ENCODE measurements at places on chromosomes 11 and 22.

- DNase-seq, result no peak
Measured at GRCh38 chr11:45209891-45210699, 63.7 kb downstream of the PRDM11 start.

DNA sequence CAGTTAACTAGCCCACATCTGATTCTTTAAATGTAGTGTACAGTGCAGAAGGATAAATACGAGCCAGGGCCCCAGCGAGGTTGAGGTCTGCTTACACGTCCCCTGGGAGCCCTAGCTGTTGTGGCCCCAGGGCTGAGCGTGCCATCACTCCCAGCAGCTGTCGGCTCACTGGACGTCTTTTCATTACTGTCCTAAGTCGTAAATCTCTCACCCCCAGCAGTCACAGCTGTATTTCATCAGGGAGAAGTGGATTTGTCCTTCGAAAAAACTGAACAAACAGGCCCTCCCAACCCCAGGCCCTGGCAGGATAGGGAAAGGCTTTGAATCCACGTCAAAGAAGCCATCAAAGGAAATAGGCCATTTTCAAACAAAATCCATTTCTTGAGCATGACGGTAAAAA, 110.4 kb upstream of the CSNK2A3 start:
- no peak for DNase-seq

DNA sequence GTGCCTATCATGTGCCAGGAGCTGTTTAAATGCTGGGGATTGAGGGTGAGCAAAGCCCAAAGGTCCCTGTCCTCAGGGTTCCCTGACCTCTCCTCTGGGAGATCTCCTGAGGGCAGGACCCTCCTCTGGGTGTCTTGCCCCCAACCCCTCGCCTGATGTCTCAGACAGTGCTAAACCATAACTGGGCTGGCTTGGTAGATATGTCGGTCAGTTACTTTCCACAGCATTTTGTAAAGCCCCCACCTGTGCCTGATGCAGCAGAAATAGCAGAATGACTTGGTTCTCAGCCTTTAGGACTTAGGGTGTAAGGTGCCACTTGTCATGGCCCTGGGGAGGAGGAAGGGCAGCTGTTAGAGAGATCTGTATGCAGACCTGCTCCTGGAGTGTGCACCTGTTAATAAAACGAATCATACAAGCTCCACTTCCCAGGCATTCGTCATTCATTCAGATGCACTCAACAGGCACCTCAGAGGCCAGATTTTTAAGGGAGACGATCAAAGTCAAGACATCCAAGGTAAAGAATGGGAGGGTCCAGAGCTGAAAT, 88.1 kb downstream of the TP53I11 start:
- DNase-seq, result no peak

DNA sequence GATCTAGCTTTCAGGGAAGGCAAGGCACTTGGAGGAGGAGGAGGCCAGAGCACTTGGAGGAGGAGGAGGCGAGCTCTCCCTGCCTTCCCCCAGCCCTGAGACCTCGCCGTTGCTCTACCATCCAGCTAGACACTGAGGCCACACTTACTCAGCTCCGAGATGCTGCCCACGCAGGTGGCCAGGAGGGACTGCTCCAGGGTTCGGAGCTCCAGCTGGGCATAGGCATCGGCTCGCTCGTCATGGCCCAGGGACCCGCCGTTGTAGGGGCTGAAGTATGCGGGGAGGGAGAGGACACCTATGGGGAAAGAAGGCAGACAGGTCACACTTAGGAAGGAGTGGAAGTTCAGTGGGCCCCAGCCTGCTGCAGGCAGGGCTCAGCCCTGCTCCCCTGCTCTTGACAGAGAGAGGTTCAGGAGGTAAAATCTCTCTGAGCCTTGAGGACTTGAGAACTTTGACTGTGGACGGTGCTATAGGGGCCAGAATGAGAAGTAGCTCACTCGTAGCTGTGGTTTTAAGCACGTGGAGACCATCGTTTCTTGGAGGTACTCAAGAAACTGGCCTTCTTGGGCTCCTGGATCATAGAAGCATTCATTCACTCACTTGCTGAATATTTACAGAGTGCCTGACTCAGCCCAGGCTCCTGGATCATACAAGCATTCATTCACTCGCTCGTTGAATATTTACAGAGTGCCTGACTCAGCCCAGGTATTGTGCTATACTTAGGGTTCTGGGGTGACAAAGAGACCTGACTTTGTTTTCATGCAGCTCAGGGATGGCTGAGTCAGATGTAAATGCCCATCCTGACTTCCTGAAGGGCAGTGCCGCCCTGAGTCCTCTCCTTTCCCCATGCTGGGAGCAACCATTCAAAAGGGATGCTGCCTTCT, 99.2 kb downstream of the NAT10 start:
- no peak for DNase-seq

DNA sequence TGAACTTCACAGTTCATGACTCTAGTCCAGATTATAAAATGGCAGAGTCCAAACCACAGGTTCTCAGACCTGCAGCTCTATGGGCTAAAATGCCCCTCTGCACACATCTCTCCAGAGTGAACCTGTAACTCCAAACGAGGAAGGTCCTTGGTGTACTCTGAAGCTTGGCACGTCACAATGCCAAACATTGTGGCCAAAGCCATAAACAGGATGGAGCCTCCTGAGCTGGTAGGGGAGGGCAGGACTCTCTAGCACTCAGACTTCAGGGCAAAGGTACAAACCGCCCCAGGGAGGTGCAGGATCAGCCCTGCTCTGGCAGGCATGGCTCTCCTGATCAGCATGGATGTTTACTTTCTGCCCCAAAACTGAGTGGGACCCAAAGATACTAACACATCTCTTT, 2.3 kb downstream of the SCUBE2 start:
- DNase-seq, result no peak

DNA sequence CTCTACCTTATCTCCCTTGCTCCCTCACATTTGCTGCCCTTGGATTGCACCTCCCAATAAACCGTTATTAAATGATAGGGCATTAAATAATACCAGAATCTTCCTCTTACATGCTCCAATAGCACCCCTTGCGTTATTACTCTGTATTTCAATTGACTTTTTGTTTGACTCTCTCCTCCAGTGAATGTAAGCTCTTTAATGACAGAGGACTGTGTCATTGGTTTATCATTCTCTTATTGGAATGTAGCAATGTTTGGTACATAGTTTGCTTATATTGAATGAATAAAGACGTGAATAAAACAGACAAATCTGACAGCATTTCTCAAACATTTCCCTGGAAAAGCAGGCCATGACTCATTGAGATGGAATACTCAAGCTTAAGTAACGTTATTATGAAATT, 8.7 kb upstream of the MPEG1 start:
- DNase-seq, result no peak

DNA sequence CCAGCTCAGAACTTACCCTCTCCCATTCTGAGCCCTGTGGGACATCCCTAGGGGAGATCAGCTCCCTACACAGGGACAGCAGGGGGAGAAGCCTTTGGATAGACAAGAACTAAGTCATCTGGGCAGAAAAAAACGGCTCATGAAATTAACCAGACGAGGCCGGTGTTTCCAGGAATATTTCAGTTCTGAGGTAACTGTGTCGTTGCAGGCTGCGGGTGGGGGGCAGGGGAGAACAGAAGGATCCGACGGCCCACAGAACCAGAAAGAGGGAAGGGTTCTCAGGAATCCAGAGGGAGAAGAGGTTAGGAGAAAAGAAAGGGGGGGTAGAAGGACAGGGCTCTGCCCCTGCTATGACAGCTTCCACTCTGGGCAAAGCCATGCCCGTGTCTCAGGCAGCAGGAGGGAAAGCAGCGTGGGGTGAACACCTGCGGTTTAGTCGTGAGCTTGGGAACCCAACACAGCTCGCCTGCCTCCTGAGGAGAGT, 3.6 kb downstream of the CLCF1 start:
- DNase-seq, result no peak

DNA sequence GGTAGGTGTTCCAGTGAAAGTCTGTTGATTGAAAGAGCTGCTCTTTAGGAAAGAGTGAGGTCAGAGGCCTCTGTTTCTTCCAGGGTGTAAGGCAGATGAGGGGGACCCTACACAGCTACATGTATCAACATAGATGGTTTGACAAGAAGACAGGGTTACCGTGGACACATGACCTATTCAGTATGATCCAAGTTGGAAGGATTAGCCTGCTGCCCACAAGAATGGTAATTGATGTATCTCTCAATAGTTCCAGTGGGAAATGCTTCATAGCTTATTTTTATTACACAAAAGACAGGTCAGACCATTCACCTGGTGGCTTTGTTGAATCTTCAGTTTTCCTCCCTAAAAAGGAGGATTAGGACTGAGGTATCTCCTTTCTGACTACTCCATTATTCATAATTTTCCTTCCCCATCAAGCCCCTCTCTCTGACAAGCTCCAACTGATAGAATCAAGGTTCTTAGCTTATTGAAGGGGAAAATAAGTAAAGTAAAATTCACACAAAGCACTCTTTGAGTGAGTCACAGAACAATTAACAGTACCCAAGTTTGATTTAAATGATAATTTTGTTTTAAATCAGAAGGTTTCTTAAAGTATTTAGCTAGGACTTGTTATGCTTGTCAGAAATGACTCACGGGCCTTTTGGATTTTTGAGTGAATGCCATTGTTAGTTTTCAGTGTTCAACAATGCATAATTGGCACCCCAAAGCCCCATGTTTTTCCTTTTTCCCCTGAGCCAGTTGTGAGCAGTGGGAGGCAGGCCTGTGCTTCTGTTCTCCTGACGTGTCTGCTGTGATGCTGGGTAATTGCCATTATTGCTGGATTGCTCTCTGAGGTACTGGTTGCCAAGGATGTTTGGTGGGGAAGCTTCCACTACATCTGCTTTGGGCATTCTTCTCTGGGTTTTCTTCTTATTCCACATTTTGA, 373.2 kb downstream of the DDX10 start:
- no peak for DNase-seq

GRCh38 chr22:47409539-47410275, 647.3 kb downstream of the TBC1D22A start:
- no peak for DNase-seq

- DNase-seq, result no peak
Measured at GRCh38 chr22:39630721-39631120, 60.2 kb downstream of the CACNA1I start.

DNA sequence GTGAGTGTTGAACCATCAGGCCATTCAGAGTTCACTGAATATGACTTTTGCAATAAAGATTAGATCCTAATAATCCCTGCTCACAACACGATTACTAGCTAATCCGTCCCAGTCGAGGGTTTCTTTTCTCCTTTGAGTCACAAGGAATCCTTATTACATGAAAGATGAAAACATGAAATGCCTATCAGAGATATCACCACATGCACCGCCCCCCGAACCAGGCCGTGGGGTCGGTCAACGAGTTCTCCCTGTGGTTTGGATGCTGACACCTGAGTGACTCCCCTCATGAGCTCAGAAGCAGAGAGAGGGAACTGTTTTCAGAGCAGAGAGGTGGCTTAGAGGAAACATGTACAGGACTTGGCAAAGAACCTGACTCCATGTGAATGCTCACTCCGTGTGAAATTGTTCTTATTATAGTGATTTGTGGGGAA, 263.3 kb downstream of the ETS1 start:
- DNase-seq, result no peak

DNA sequence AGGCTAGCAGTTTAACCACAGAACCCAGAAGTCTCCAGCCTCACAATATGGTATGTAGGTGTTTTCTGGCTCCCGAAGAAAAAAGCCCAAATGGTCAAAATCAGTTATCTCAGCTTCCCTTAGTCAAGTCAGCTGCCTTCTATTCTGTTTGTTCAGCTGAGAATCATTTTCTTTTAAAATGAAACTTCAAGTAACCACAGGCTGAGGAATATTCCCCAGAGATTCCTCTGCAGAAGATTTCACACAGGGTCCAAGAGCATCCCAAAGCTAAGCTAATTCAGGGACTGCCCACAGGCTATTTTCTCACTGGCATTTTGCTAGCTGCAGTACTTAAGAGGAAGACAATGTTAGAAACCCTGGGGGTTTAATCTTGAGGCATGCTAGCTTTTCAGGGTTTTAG, 977.0 kb upstream of the CHORDC1 start:
- no peak for DNase-seq

GRCh38 chr11:118804094-118804493, 13.1 kb upstream of the DDX6 start:
- DNase-seq, result no peak

DNA sequence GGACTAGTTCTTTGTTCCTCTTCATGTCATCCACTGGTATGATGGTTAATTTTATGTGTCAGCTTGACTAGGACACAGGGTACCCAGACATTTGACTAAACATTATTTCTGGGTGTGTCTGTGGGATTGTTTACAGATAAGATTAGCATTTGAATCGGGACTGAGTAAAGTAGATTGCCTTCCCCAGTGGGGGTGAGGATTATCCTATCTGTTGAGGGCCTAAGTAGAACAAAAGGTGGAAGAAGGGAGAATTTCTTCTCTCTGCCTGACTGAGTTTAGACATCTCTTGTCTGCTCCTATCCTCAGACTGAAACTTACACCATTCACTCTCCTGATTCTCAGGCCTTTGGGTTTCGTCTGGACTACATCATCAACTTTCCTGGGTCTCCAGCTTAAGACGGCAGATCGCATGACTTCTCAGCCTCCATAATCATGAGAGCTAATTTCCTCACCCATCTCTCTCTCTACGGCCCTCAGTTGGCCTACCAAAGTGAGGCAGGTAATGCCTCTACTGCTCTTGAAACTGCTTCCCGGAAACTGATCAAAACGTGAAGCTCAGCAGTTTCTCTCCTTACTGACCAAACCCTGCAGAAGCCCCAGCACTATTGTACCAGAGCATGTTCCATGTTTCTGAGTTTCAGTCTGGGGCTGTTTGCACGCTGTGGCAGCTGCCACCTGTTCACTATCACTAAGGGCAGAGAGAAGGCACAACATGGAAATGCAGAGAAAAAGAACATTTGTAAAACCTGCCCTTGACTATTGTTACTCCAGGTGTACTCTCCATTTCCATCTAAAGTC, 95.4 kb downstream of the NXPE2 start:
- DNase-seq, result no peak

- DNase-seq, result no peak
Measured at GRCh38 chr22:22424210-22424800, 84.2 kb downstream of the ZNF280B start.

DNA sequence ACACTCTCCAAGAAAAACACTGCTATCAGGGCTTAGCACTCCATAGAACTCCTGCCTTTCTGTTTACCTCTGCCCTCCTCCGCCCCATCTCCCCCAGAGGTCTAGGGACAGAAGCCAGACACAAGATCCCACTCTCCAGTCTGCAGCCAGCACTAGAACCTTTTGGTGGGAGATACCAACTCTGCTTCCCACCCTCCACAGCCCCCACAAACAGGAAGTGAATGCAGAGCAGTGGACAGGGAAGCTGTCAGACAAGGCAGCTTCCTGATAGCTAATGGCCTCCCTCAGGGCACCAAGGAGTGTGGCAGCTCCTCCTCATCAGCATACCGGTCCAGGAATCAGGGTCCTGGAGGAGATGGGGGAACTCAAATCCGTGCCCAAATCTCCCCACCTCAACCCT, 5.1 kb downstream of the SCN4B start:
- no peak for DNase-seq

DNA sequence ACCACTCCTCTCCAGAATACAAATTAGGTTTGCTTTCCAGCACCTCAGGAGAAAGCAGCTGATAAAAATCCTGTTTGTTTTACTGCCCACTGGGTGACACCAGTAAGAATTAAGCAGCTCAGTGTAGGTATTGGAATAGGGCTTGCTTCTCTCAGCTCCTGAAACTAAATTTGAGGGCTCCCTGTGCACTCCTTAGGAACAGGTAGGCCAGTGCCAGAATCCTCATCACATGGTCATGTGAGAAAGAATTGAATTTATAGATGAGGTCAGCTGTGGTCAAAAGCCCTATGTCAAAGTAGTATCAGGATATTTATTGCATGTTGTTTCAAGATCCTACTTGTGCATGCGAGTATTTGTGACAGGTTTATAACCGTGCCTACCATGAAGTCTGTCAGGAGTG, 1.0 kb downstream of the PRSS23 start:
- DNase-seq, result no peak

- no peak for DNase-seq
Measured at GRCh38 chr11:115238791-115239190, 265.4 kb downstream of the CADM1 start.

GRCh38 chr22:49847751-49848689, 5.6 kb upstream of the ZBED4 start:
- DNase-seq, result no peak

Data from GM12864 (cell line).